ENCODE measurements at places on chromosomes 16 and 17. TPM values are rescaled to one million over a fixed set of nuclear protein-coding genes. Genes with fewer than 3 reads are reported as not detected.

The P3H4 gene
- 14.7 TPM for total RNA-seq

The CIBAR2 gene
- not detected for total RNA-seq

The CCL15 gene
- not detected for total RNA-seq

The KRTAP17-1 gene
- not detected for total RNA-seq

The GP1BA gene
- total RNA-seq, result not detected

The SLFN14 gene
- not detected for total RNA-seq
